ENCODE measurements at places on chromosomes 1 and 21.

- DNase-seq: no peak
Observed at GRCh38 chr1:152487871-152488270, 22.7 kb upstream of the LCE5A start.

DNA sequence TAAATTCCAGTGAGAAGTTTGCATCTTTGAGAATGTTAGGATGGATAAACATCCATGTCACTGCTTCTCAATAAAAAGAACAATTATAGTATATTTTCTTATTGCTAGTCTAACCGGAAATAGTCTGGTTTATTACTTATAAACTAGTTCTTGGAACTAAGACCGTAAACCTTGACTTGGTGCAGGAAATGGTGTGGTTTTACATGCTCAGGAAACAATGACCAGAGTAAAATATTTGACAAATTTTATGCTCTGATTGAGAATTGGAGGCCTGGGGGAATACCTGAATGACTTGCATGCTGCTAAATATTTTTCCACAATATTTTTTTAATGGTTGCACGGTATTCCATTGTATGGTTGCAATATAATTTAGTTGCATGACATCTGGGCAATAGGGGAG lies 76.3 kb downstream of the XCL2 start:
- no peak for DNase-seq

DNA sequence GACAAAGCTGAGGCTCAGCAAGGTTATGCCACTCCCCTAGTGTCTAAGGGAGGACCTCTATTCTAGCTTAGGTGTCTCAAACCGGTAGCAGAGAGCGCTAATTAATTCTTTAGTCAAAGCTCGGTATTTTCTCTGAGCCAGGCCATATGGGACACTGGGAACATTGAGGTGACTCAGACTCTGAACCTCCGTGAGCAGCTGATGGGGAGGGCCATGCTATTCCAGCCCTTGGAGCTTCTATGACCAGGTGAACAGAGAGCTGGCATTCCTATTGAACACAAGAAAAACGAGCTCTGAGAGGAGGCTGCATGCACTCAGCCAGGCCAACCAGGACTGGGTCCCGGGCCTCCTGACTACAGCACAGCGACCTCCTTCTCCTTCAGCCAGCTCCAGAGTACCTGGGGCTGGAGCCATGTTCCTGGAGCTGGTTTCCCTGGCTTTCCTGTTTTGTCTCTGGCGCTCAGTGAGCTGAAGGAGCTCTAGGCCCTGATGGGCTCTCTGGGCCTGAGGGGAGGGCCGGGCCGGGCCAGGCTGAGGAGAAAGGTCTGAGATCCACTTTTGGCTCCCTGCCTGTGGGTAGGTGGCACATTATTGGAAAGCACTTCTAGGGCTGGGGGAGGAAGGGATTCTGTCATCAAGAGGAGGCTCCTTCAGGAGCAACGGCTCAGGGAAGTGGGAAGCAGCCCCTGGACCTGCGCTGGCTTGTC lies 37.0 kb downstream of the SLC9A1 start:
- DNase-seq: no peak

- DNase-seq: no peak
Observed at GRCh38 chr21:26795866-26796329, 49.3 kb downstream of the ADAMTS1 start.

DNA sequence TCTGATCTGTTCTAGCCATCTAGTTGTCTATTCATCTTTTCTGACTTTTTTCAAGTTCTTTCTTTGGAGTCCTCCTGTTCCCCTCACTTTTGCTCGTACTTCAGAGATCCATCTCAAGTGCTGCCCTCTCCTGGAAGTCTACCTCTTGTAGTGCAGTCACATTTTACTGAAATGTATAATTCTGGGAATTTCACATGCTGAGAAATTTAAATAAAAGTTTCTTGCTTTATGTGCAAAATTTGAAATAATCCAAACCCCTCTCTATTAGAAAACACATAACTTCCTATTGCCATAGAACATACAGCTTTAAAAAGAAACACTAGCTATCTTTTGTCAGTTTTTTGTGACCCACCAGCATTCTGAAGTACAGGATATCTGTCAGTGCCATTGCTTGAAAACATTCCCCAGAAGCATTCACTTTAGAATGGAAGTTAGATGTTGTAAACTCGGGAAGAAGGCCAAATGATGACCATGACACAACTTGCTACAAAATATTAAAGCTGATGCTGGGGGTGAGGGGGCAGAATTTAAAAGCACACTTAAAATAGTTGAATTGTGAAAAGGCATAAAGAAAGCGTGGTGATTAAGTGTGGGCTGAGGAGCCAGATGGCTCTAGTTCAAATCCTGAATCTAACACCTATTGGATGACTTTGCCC lies 22.0 kb downstream of the RLF start:
- DNase-seq: peak; percentile 28

DNA sequence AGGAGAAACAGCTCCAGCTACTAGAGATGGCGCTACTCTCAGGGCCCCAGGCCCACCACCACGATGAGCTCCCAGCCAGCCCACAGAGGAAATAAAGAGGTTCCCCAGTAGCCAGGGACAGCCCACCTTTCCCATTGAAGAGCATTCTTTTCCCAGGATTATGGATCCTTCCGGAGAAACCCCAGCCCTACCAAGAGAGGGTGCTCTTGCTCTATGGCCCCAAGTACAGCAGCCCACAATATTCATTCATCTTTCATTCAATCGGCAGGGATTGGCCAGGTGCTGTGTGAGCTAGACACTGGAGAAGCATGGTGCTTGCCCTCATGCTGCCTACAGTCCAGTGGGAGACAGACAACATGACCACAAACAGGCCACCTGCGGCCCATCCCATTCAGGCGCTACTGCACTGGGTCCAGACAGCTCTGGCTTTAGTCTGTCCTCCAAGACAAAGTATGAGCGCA lies 29.9 kb downstream of the PMVK start:
- no peak for DNase-seq

DNA sequence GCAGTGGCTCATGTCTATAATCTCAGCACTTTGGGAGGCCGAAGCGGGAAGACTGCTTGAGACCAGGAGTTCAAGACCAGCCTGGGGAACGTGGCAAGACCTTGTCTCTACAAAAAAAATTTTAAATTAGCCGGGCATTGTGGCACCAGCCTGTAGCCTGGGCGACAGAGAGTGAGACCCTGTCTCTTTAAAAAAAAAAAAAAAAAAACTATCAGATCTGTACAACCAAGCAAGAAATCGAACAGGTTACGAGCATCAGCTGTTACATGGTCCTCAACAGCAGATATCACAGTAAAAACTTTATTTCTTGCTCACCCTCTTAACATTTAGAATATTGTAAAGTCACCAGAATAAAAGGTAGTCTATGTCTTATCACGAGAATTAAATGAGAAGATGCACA lies 1.5 kb downstream of the NUP133 start:
- no peak for DNase-seq

GRCh38 chr1:18537386-18538306 lies 56.9 kb downstream of the KLHDC7A start:
- no peak for DNase-seq

GRCh38 chr1:224095339-224095738 lies 18.6 kb upstream of the FBXO28 start:
- DNase-seq: no peak

- no peak for DNase-seq
Observed at GRCh38 chr1:171257607-171258076, 9.3 kb downstream of the FMO1 start.

DNA sequence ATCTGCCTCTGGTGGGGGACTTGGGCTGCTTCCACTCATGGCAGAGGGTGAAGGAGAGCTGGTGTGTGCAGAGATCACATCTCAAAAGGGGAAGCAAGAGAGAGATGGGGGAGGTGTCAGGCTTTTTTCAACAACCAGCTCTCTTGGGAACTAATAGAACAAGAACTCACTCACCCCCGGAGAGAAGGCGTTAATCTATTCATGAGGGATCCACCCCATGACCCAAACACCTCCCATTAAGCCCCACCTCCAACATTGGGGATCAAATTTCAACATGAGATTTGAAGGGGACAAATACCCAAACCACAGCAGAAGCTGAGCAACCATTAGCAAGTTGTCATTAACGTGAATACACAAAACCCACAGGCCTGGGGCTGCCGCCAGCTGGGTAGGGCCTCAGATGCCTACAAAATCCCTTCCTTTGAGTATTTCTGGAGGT lies 12.0 kb upstream of the VWA5B1 start:
- DNase-seq: no peak

DNA sequence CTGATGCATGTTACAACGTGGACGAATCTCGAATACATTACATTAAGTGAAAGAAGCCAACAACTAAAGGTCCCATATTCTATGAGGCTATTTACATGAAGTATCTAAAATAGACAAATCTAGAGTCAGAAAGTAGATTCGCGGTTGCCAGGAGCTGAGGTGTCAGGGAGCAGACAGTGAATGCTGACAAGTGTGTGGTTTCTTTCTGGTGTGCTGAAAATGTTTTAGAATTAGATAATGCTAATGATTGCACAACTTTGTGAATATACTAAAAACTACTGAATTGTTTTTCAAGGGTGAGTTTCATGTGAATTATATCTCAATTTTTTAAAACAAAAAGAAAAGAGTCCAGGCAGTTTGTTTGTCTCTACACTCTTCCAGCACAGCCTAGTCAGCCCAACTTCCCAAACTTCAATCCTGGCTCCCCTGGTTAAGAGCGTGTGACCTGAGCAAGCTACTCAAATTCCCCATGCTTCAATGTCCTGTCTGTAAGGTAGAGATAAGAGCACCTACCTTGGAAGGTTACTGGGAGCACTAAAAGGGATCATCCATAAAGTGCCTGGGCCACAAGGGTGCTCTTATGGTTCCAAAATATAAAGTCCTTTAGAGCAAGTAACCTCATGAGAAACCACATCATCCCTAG lies 20.9 kb downstream of the HLCS start:
- no peak for DNase-seq

GRCh38 chr1:180953291-180954004 lies 40.8 kb downstream of the KIAA1614 start:
- no peak for DNase-seq

DNA sequence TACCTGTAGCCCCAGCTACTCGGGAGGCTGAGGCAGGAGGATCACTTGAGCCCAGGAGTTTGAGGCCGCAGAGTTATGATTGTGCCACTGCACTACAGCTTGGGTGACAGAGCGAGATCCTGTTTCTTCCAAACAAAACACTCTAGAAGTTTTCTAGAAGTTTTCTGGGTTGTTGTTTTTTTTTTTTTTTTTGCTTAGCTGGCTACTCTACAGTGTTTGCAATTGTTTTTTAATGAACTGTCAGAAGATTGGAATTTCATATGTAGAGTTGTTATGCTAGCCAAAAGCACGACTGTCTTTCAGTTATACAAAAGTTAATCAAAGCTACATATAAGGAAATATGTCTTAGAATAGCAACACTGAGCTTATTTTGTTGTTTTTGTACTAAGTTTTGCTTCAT lies 30.9 kb upstream of the NEXN start:
- DNase-seq: no peak

GRCh38 chr1:22754824-22755223 lies 44.2 kb downstream of the EPHB2 start:
- DNase-seq: no peak

DNA sequence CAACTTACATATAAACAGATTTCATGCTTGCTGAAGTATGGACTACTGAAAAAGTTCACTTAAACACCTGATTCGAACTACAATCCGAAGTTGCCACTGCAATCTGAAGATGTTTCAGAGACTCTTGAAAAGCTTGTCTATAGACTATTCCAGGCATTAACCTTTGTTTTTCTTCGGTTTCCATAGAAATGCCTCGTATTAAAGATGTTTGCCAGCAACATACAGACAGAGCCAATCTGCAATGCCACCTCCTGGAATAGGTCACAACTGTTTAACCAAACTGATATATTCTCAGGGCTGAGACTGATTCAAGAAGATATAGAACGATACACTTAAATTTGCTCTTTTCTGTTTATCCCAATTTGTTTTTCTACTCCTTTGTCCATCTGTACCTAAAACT lies 28.9 kb upstream of the DMRTB1 start:
- DNase-seq: no peak

DNA sequence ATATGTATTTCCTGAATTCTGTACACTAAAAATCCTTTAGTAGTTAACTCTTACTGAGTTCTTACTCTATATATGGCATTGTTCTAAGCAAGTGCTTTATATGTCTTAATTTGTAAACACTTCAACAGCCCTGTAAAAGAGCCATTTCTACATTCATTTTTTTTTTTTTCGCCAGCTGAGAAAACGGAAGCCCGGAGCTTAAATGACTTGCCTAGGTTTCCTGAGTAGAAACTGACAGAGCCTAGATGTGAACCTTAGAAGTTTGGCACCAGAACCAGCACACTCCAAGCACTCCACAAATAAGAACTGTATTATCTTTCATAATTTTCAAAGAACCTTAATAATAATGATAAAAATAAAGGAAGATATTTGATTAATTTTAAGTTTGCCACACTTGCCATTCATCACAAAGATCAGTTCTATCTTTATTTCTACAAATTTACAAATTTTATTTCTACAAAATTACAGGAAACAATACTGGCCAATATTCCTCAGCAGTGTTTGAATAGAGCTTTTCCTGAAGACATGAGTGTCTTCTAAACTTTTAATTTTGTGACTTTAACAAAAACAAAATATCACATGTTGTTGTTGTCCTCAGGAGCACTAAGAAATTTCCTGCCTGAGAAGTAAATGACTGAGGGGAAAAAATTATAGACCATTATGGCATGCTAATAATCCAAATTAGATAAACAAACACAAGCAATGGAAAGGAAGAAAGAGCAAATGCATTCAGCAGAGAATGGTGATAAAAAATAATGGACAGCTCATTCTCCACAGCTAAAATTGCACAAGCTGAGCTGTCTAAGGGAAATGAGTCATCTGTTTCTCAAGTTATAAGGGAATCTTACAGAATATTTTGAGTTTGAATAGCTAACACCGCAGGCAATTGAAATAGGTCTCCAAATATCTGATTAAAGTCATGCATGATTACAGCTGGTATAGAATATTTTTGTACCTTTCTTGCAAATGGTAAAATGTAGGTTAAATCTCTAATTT lies 71.2 kb downstream of the DPYD start:
- no peak for DNase-seq

DNA sequence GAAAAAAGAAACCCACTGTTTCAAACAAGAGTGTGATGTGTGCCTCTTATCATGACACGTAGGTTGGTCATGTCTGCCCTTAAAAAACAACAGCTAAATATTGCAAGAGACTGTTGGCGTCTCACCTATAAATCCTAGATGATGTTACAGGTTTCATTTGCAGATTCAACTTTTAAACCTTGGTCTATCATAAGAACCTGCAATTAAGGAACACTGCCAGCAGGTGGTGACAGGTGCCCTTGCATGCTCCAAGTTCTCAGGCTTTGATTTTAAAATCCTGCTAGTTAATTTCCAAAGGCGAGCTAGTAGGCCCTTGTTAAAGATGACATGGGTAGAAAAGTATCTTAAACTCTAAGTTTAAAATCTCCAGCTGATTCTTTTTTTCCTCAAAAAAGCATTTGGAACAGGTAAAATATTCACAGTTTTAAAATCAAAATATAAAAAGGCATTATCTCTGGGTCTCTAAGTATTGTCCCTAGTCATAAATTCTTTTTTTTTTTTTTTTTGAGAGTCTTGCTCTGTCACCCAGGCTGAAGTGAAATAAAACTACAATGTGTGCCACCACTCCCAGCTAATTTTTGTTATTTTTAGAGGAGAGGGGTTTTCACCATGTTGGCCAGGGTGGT lies 39.1 kb downstream of the CLSTN1 start:
- peak; percentile 86 for DNase-seq

- peak; percentile 85 for DNase-seq
Observed at GRCh38 chr1:116373431-116374352, 648 bp downstream of the ATP1A1 start.

Data from Peyer's patch (tissue), 4 donors.